ENCODE measurements at places on chromosomes 4 and X. TPM values are rescaled to one million over a fixed set of nuclear protein-coding genes. Genes with fewer than 3 reads are reported as not detected.
A peak's percentile ranks its signal among the peaks of the same experiment; 100 is the strongest.

The PDE6B gene
- total RNA-seq: 5.5 TPM

- DNase-seq: no peak
Measured at GRCh38 chr4:22071749-22072148, 123.2 kb upstream of the KCNIP4 start.

The CSAG3 gene
- not detected for total RNA-seq

- no peak for DNase-seq
Measured at GRCh38 chrX:24988314-24988713, 27.5 kb downstream of the ARX start.

DNA sequence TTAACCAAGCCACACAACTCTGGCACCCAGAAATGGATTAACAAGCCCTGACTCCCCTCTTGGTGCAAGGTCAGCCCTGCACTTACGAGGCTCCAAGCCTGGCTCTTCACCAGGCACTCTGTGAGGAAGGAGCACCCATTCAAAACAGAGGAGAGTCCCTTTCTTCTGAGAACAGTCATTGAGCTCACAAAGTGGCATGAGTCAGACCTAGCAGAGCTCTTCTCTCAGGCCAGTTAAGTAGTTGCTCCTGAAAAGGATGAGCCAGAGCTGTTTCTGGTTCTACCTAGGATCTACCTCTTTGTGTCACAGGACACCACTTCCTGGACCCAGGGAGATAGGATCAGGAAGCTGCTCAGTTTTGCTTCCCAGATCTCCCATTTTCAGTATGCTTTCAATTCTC lies 48.2 kb downstream of the EVC2 start:
- no peak for DNase-seq

- DNase-seq: no peak
Measured at GRCh38 chrX:67636532-67636931, 92.7 kb downstream of the AR start.

The CPLX1 gene
- total RNA-seq: 3.9 TPM

DNA sequence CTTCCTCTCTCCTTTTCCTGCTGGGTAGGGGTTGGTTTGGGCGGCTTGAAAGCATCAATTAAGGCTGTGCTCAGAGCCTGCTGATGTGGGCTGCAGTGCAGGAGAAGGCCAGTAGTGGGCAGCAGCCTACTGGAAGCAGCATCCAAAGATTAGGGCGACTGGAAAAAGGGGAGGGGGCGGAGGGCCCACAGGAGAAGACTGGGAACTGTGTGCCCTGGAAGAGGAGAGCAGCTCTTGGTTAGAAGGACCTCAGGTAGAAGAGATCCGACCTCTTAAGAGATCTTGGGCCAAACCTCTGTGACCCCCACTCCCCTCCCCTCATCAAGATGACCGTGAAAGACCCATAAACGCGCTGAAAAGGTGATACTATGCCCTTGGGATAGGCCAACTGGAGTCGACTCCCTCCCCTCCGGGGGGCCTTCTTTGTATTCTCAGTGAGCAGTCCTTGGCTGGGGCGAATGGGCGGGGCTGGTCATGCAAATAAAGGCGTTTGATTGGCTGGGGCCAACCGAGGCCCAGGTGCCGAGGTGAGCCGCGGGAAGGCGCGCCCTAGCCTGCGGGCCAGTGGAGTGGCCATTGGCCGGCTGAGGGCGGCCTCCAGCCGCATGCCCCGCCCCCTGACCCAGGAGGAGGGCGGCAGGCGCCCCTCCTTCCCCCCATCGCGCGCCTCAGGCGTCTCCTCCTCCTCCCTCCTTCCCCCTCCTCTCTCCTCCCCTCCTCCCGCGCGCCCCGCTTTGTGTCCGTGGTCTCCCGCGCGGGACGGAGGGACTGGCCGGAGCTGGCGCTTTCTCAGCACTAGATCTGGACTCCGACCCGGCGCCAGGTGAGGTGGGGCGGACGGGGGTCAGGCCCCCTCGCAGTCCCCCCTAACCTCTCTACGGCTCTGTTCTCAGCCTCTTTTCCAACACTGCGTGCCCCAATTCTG lies 10.1 kb downstream of the DLG3 start:
- peak; percentile 86 for DNase-seq

The CCDC160 gene
- 0.38 TPM for total RNA-seq

- no peak for DNase-seq
Measured at GRCh38 chrX:41449615-41450014, 2.5 kb downstream of the NYX start.

GRCh38 chrX:154317391-154317995 lies 21.9 kb downstream of the TKTL1 start:
- no peak for DNase-seq

The CITED1 gene
- 0.65 TPM for total RNA-seq

The CSAG1 gene
- total RNA-seq: not detected

The GPR143 gene
- total RNA-seq: 0.47 TPM

GRCh38 chr4:140154572-140154891 lies 548 bp upstream of the MAML3 start:
- DNase-seq: no peak

- no peak for DNase-seq
Measured at GRCh38 chr4:150032541-150032940, 45.7 kb upstream of the DCLK2 start.
